ENCODE measurements at places on chromosomes 7 and 10.

- DNase-seq, result no peak
These were observed 79.2 kb downstream of the PHTF2 start for GRCh38 chr7:77877791-77878190.

DNA sequence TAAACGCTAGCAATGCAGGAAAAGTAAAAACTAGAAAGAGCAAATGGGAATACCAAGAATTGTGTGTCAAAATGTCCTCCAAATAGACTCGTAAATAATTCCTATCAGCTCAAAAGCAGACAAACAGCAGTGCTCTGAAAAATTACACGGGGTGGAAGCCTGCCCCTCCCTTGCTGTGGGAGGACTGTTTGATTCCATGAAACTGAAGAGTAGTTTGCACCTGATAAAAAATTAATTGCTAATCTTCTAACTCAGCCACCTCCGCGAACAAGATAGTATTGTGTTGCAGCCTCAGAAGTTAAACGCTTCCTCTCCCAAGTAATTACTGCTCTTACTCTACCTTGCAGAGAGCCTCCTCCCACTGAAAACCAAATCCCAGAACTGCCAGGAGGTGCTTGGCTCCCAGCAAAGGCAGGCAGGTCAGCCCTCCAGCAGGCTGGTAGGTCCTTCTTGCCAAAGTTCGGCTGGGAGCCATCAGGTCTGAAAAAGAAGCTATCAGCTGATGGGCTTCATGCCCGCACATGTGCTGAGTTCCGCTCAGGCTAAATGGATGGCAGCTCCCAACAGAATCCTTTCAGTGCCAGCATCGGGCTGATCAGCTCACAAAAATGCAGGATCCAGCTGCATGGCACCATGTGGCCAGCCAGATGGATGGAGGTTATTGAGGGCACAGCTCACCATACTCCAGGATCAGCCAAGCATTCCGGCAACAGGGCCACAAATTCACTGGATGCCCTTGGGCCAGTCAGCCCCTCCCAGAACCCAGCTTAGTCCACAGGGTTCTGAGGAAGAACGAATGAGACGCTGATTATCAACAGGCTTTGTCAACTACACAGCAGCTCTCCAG lies 37.1 kb downstream of the MAD1L1 start:
- DNase-seq, result no peak

DNA sequence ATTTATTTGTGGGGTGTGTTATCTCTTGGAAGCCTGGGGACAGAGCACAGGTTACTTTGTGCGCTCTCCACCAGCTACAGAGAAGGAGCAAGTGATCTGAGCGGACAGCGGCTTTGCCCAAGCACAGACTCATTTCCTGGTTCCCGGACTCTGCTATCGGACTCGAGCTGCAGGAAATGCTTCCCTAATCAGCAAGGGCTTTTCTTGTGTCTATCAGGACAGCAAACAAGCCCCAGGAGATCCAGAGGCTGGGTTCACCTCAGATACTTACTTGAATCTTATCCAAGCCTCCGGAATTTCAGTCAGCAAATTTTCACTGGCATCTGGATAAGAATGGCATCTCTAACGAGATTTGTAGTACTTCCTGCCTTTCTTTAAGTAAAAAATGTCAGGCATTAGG lies 27.8 kb downstream of the MRC1 start:
- peak; percentile 4 for DNase-seq

- DNase-seq, result no peak
These were observed 162.8 kb upstream of the TNRC18 start for GRCh38 chr7:5586279-5586962.

DNA sequence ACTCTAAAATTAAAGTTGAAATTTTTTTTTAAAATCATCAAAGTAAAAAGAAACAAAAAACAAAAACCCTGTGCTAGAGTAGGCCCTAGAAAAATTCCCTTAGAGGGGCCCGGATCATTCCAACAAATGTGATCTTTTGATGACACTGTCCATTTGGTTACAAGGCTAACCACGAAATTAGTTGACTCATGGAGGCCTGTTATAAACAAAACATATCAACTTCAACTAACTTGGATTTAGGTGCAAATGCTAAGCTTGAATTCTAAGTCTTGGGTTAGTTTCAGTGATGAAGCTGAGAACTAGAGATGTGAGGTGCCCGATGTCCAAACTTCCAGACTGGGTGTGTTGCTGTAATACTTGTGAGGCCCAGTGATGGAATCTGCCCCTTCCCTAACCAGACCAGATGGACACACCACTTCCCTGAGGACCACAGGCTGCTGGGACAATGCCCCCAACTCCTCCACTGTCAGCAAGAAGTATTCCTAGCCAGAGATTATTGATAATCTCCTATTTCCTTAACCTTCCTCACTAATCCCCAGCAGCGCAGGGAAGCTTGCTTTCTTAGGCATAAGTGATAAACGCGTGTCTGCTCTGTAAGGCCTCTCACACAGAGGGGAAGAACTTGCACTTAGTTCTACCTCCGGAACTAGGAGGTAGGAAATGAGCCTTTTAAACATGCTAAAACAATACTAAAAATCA lies 108.7 kb downstream of the RAPGEF5 start:
- no peak for DNase-seq

GRCh38 chr7:41981046-41982040 lies 255.7 kb downstream of the GLI3 start:
- no peak for DNase-seq

- no peak for DNase-seq
These were observed 155.6 kb upstream of the FAM13C start for GRCh38 chr10:59517996-59518395.

GRCh38 chr10:130493021-130493420 lies 356.8 kb downstream of the GLRX3 start:
- DNase-seq, result no peak

- DNase-seq, result peak; percentile 29
These were observed 6.5 kb downstream of the DLX5 start for GRCh38 chr7:97018126-97018601.

DNA sequence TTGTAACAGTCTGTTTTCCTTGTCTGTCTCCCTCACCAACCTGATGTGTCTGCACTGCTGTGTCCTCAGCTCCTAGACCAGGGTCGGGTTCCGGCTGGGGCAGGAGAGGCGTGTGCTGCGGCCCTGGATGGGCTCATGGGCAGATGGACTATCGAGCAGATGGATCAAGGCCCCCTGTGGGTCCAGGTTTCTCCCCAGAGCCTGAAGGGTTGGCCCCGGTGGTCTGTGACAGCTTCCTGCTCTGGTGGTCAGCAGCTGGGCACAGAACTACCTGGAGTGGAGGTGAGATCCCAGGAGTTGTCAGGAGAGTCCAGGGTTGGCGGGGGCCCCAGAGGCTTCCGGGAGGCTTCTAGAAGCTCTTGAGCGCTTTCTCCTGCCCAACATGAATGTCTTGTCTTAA lies 75.1 kb downstream of the GRK5 start:
- DNase-seq, result no peak

DNA sequence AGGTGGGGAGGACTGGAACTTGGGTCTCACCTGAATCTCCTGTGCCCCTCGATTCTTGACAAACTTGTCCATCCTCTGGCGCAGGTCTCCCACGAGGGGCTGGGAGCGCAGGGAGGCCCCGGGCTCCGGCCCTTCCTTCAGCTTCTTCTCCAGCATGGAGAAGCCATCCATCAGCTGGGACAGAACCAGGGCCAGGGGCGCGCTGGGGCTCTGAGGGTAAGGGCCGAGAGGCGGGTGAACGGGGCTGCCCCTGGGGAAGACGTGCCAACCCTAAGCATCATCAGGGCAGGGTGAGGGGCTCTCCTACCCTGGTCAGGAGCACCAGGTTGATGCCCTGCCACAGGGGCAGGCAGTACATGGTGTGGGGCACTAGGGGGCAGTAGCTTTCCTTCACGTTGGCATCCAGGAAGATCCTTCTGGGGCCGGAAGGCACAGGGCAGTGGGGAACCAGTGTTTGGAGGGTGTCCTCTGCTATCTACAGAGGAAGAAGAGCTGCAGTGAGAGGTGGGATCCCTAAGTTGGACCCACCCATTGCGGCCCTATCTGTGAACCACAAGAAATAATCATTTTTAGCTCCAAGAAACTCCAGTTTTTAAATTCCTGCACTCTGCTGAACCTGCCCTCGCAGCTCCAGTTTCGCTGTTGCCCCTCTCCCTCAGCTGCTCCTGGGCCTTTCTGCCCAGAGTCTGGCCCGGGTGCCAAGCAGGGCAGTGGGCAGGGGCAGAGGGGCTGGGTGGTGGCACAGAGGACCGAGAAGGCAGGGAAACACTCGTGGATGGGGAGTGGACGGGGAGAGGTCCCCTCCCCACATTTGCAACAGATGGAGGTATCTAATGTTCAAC lies 10.8 kb upstream of the PYROXD2 start:
- peak; percentile 46 for DNase-seq

DNA sequence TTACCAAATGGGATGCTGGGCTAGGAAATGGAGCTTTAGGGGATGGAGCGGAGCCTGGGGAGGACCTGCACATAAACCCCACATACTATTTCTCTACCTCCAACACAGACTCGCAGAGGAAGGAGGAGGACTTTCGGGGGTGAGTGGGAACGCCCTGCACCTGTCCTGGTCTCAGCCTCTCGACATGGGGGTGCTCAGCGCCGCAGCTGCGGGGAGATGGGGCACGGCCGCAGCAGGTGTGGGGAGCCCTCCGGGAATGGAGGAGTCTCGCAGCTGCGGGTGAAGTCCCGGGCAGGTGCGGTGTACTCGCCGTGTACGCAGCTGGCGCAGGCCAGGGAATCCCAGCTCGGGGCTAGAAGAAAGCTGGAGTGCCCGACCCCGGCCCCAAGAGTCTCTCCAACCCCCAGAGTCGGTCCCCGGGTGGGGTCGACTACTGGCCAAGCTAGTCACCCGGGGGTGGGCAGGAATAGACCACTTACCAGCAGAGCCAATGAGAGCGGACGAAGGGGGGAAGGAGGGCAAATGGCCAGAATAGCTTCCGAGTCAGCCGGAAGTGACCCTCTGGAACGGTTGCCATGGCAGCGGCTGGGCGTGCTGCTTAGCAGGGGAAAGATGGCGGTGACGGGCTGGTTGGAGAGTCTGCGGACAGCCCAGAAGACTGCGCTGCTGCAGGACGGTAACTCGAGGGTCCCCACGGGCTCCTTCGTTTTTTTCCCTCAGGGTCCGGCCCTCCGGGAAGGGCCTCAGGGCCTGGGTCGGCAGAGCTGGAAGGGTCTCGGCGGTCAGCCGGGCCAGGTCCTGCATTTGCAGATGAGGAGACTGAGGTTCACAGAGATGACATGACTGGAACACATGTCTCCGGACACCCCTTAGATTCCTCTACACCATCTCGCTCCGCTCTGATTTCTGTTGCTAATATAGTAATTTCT lies at the start of the genes DPCD and POLL:
DPCD (plus strand) TSS at position 597 of the 929 bp plus-strand sequence; CDS start at position 613, 16 bp downstream.
POLL (minus strand) TSS at position 533 of the 929 bp plus-strand sequence. CDS start 897 bp downstream, outside the sequence.
- DNase-seq, result peak; percentile 88

DNA sequence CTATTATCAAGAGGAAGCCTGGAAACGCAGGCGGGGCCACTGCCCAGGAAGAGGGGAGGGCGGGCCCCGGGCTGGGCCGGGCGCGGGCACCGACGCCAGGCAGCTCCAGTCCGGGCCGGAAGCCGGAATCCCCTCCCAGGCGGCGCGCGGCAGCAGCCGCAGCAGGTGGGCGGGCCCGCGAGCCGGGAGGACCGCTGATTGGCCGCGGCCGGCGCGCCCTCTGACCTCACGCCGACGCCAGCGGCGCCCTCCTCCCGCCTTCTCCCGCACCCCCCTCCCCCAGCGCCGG lies 438 bp downstream of the BCL7B start:
- DNase-seq, result peak; percentile 89

Data from neuronal stem cell (in vitro differentiated cells).